ENCODE measurements at places on chromosomes 2 and 18.

DNA sequence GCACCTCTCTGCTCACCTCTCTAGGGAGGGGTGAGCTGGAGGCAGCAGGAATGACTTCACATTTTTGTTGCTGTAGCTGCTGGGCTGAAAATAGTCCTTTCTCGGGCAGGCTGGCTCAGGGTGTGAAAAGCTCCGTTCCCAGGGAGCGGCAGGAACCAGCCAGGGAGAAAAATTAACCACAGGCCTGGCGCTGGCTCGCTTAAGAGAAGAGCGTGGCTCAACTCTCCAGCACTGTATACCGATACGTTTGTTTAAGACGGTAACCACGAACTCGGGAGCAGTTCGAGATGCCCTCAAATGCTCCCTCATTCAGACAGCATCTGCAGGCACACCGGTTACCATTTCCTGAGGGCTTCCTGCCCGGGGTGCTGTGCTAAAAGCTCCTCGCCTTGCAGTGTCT, 129.6 kb downstream of the CELF4 start:
- DNase-seq, result no peak

GRCh38 chr2:60954139-60954538, 63.4 kb upstream of the PEX13 start:
- no peak for DNase-seq

- peak; percentile 7 for DNase-seq
Observed at GRCh38 chr2:41495050-41495449, 552.8 kb upstream of the PKDCC start.

- DNase-seq, result no peak
Observed at GRCh38 chr2:97673915-97674283, 4.4 kb downstream of the C2orf92 start.

DNA sequence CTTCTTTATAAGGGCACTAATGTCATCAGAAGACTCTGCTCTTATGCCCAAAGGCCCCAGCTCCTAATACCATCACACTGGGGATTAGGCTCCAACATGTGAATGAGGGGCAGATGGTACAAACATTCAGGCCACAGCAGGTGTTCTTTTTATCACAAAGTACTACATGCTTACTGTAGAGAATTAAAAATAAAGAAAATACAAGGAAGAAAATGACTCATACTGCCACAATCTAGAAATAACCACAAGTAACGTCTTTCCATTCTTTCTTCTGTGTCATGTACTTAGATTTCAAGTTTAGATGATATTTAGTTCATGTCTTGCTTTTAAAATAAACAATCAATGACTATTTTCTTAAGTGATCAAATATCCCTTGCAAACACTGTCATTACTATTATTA, 100.3 kb upstream of the NEDD4L start:
- DNase-seq, result peak; percentile 59

DNA sequence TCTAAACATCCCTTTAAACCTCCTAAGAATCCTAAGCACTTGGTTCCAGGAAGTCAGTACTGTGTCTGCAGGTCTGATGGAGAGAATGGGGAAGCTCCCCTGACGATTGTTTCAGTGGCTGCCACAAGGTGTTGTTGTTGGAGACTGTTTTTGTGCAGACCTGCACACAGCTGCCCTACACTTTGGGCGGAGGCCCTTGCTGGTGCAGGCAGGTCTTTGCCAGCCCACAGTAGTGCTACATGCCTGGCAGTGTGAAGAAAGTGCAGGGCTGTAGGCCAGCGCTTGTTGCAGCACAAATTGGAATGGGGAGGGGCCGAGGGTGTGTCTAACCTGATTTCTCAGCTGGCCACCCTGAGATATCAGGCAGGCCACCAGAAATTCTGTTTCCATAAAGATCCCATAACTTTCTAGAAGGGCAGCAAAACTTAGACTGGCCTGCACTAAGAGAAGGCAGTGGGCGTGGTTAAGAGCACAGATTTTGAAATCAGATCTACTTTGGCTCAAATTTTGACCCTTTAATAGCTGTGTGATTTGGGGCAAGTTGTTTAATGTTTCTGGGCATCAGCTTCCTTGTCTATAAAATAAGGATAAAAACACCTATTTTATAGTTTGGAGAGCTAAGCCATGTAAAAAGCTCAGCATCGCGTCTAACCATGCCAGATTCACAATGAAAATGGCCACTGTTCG, 83.7 kb upstream of the SLC1A4 start:
- DNase-seq, result no peak

GRCh38 chr18:13006531-13007247, 15.5 kb downstream of the CEP192 start:
- no peak for DNase-seq

GRCh38 chr2:197152451-197153228, 157.9 kb downstream of the ANKRD44 start:
- DNase-seq, result no peak

GRCh38 chr2:96537734-96538486, 1.4 kb downstream of the ARID5A start:
- no peak for DNase-seq

- no peak for DNase-seq
Observed at GRCh38 chr2:233264667-233265066, 13.2 kb downstream of the ATG16L1 start.

GRCh38 chr2:32925283-32925815, 21.4 kb upstream of the LTBP1 start:
- no peak for DNase-seq

- peak; percentile 6 for DNase-seq
Observed at GRCh38 chr18:54906331-54907185, 52.7 kb downstream of the CCDC68 start.

DNA sequence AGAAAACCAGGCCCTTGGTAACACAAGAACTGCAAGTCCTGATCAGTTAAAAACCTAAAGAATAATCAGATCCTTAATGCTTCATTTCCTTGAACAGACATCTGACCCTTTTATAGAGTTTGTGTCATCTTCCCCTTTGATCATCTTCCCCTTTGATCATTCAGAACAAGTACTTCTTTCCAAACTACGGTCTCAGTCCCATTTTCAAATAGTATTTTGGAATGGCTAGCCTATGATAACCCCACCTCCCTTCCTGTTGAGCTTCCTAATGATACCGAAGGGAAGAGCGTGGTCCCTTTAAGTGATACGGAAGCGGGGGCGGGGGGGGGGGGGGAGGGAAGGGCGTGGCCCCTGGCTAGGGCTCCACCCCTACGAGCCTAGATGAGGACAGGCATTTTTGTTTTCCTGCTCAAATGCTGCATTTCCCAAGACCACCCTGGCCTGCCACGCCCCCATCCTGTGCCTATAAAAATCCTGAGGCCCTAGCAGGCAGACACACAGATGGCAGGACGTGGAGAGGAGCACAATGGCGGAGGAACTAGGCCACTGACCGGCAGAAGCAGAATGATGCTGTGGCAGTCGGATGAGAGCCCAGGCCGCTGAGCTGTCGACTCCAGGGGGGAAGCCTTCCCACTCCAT, 24.1 kb upstream of the CHRNA1 start:
- DNase-seq, result peak; percentile 54

DNA sequence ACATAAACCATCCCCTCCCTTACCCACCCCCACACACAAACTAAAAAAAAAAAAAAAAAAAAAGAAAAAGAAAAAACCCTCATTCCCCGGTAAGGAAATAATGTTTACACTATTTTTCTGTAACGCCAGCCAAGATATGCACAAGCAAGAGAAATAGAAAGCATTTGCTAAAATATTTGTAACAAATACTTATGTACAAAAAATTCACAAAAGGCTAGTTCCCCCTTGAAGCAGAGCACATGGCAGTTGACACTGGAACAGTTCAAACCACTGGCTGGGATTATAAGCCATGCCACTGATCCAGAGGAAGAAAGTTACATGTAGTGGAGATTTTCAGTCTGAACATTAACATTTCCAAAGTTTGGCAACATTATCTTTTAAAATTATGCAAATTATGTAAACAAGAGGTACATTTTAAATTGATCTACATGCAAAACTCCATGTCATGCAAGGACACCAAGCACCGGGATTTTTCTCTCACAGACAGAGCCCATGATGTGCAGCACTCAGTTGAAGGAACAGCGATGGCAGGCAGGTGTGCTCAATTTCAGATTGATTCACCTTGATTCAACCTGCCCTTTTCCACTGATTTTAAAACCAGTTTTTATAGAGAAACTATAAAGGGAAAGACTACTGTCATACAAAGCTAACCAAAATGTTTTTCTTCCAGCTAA, 21.4 kb downstream of the PNO1 start:
- DNase-seq, result no peak

DNA sequence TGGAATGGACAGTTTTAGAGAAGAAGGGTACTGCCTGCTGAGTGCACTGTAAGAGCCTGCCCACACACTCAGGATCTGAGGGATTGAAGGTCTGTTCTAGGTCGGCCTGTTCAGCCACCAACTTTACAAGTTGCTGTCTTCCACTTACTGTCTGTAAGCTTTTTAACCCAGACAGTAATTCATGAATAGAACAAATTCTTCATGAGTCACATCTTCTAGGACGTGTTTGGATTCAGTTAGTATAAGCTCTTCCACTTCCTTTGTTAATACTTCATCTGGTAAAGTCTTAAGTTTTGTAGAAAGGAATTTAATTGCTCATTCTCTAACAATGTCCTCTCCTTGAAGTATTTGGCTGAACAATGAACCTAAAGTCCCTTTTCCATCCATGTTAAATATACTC, 74.6 kb downstream of the PDE11A start:
- peak; percentile 41 for DNase-seq

- peak; percentile 20 for DNase-seq
Observed at GRCh38 chr2:188294352-188294926, 2.8 kb downstream of the GULP1 start.

- DNase-seq, result no peak
Observed at GRCh38 chr2:236061899-236062298, 106.3 kb downstream of the GBX2 start.

DNA sequence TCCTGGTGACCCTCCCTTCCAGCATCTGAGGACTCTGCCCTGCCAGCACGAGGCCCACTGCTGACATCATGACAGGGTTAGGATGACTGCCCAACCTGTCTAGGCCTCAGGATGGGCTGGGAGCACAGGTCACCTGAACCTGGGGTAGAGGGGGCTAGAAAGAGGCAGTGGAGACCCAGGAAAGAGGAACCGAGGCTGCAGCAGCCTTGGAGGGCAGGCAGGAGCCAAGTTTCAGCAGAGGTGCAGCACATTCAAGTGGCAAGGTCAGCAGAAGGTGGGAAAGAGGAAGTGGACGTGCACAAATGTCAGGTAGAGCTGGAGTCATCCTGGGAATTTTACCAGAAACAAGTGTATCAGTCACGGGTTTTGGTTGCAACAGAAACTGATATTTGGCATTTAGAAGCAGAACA, 13.6 kb upstream of the RAB10 start:
- no peak for DNase-seq

GRCh38 chr2:196510246-196510645, 129.3 kb upstream of the CCDC150 start:
- no peak for DNase-seq

DNA sequence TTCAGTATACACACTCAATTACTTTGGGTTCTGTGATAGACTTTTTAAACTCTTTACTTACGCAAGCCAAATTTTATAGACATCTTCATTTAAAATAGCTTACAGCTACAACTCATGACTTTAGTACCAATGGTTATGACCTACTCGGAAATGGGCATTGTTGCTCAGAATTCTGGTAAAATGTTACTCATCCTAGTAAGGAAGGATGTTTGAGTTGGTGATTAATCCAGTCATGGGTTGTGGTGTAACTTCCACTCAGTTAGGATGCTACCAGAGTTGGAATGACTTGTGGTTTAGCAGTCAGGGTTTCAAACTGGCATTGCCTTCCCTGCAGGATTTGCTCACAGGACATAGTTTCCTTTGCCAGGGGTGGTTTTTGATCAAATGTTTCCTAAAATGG, 7.4 kb upstream of the NPC1 start:
- peak; percentile 98 for DNase-seq

GRCh38 chr2:106782681-106783080, 103.3 kb downstream of the ST6GAL2 start:
- no peak for DNase-seq

DNA sequence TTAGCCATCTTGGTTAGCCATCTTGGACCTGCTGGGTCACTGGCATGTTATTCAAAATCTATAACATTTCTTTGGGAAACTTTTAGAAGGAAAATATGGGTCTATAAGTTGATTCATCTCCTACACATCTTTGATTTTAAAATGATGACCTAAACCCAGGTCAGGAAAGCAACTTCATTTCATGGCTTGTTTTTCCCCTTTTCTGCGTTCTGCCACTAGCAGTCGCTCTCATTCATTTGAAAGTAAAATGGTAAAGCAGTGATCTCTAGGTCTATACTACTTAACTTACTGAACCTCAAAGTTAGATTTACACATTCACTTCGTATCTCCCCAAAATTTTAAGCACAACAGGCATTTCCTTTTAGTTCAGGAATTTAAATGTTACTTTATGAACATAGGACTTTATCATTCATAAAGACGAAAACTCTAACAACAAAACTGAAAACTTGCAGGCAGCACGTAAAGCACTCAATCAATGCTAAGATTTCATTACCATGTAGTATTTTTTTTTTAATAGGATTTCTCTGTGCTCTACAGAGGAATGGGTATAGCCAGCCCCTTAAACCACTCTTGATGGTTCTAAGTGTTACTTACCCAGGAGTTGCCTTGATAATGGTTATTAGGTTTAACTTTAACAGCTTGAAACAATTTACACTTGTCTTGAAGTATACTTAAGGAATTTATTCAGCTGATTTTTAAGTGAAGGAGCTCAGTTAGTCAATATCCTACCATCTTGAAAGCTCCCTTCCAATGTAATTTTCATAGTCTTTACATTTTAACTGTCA, 62.5 kb downstream of the GORASP2 start:
- no peak for DNase-seq

- DNase-seq, result peak; percentile 8
Observed at GRCh38 chr2:216863946-216864345, 4.1 kb upstream of the TNP1 start.

DNA sequence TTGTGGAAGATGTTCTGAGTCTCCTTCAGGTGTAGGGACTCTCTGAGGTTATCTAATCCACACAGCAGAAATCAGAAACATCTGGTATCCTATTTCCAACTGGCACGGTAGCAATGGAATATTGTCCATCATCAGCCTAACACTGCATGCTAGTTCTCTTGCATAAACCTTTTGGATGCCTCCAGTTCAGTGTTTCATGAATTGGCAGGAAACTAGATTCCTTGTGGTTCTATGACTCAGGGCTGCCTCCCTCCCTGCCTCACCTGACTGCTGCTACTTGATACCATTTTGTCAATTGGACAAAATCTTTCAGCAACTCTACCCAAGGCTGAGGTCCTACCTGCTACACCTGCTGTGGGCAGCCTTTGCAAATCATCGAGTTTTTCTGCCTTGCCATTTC, 130.9 kb downstream of the TPGS2 start:
- peak; percentile 93 for DNase-seq
